ENCODE measurements at places on chromosomes 7 and 10. TPM values are rescaled to one million over a fixed set of nuclear protein-coding genes. Genes with fewer than 3 reads are reported as not detected.

ARHGEF5 gene
- total RNA-seq = 23.1 TPM

MMP21 gene
- not detected for total RNA-seq

STAM gene
- 15.5 TPM for total RNA-seq

TSPAN33 gene
- total RNA-seq = 17.1 TPM

PDZD7 gene
- total RNA-seq = 0.66 TPM

DNA sequence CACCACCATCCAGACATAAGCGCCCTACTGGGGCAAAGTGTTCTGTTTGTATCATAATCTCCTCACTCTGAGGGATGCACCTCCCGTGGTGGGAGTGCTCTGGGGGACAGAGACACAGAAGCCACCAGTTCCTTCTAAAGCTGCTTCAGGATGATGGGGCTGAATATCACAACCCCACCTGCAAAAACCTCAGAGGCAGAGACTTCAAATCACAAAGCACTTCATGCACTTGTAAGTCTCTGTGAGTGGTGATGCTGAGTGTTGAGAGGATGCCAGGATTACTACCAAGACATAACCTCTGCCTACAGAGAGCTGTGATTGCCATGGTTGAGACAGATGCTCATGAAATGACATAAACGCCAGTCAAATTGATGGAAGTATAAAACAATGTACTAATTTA, 255.5 kb downstream of the CALN1 start:
- no peak for DNase-seq

GRCh38 chr7:29161231-29161630, 14.9 kb upstream of the CPVL start:
- no peak for DNase-seq

GRCh38 chr10:84337199-84337598, 8.8 kb downstream of the CCSER2 start:
- no peak for DNase-seq

DNA sequence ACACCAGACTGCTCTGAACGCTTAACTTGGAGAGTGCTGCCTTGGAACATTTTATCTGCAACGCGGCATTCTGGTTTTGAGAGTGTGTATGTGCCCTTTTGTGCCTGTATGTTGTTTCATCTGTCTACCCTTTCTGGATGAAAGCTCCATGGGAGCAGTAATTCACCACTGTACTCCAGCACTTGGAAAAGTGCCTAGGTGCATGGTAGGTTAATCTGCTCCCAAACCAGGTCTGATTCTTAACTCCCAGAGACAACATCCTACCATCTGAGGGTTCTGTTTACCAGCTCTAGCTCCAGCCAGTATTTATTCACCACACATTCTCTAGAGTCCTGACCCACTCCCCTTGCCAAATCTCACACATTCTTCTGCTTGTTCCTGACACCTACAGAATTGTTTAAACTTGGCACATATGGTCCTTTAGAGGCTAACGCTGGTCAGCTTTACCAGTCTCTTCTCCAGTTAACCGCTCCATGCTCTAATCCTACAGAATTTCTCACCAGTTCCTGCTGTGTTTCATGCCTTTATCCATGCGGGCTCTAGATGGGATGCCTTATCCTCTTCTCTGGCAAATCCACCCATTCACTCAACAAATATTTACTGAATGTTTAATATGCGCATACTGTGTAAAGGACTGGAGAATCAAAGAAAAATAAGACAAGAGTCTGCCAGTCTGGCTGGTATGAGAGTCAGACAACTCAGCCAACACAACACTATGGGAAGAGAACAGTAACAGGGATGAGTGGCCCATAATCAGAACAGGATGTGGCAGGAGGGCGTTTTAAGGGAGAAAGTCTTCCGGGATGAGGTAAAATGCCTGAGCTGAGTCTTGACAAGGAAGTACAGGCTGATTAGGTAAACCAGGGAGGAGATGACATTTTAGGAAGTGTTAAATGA, 46.3 kb downstream of the MTPN start:
- no peak for DNase-seq

- no peak for DNase-seq
These were observed 12.7 kb downstream of the NRBF2 start for GRCh38 chr10:63145782-63146181.

DNA sequence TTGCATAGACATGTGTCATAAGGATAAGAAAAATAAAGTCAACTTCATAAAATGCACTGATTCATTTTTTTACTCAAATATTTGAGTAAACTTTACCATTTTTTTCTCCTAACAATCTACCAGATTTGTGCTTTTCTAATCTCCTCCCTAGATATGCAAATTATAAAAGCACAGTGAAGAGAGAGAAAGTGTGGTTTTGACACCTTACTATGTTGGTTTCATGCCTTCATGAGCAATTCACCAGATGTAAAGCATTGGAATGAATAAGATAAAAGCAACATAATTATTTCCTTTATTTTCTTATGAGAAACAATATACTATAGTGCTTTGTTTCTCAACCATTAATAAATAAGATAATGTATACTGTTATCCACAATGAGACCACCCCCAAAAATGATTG, 432.5 kb upstream of the PCDH15 start:
- no peak for DNase-seq

DNA sequence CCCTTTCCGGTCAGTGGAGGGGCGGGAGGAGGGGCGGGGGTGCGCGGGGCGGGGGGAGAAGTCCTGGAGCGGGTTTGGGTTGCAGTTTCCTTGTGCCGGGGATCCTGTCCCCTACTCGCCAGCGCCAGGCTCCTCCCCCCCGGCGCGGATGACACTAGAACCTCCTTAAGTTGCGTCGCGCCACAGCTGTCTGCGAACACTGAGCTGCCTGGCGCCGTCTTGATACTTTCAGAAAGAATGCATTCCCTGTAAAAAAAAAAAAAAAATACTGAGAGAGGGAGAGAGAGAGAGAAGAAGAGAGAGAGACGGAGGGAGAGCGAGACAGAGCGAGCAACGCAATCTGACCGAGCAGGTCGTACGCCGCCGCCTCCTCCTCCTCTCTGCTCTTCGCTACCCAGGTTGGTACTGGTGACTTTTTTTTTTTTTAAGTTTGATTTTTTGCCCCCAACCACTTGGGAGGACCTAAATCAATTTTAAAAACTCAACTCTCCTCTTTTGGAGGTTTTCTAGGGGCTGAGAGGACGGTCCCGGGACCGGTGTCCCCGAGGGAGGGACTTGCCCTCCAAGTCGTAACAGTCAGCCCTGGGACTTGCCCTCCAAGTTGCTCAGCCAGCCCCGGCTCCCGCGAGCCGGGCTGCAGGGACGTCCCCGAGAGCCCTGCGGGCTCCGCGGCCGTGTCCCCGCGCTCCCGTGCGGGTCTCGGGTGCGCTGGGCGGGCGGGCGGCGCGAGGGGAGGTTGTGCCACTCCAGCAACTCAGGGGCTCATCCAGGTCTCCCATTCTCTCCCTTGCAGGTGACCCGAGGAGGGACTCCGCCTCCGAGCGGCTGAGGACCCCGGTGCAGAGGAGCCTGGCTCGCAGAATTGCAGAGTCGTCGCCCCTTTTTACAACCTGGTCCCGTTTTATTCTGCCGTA, at the start of gene GATA3:
Gene GATA3, plus strand, starts transcription at position 195 of the 914 bp plus-strand sequence. CDS start 968 bp downstream, outside the sequence.
- no peak for DNase-seq

DNA sequence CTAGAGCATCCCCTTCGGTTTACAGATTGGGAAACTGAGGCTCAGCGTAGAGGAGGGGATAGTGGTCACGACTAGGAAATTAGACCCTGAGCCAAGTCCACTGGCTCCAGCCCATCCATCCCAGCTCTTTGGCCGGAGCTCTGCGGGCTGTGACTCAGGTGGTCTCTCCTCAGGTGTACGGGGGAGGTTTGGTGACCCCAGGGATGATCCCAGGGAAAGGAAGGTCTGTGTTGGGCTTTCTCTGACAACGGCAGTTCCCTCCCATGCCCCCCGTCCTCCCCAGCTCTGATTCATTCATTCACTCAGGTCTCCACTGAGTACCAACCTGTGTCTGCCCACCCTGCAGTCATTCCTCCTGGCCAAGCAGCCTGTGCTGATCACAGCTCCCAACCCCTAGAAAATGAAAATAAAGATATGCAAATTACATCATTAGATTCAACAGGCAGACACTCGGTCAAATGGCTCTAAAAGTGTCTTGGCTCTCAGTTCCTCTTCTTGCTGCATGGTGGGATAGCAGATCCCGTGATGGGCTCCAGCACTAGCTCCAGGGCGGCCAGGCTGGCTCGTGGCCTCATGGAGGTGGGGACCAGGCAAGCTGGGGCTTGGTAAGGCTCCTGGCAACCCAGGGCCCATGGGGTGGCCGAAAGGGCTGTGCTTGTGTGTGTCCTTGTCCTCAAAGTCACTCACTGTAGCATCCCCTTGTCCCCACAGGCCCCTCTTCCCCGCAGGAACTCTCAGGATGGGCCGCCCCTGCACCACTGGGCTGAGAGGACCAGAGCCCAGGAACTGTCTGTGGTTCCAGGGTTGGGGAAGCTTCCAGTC, 37.8 kb downstream of the CLRN3 start:
- no peak for DNase-seq

DNA sequence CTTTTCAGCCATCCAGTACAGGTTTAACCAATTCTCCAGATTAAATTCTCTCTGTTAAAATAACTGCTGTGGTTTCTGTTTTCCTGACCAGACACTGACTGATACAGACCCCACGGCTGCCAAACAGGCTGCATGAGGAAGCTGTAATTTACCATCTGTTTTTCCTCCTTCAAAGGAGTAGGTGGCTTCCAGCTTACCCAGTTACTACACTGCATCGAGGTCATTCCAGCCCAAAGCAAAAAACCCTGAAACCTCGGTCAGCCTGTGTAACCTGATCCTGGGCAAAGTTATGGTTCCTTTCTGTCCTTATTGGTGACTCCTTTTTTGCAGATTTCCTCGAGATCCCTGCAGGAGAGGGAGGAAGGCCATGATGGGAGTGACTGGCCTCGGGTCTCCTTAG, 27.9 kb upstream of the LOXL4 start:
- no peak for DNase-seq

Measured in body of pancreas (tissue), 4 donors.